ENCODE measurements at places on chromosomes 4 and X.

DNA sequence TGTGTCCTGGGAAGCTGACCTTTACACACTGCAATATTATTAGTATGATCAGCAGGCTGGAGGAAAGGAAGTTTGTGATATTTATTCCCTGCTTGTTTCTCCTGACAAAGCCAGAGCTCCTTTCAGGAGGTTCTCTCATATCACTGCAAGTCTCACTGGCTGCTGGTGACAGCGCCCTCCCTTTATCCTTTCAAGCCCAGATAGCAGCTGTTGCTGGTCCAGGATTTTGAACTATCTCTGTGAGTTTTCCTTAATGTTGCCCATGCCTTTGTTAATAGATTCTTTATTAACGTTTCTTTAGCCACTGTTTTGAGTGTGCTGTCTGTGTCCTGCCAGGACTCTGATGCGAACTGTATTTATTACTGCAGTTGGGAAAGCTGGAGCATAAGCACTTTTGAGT lies 518.7 kb downstream of the C4orf33 start:
- no peak for DNase-seq

GRCh38 chr4:138003248-138003647 lies 238.9 kb downstream of the SLC7A11 start:
- no peak for DNase-seq

DNA sequence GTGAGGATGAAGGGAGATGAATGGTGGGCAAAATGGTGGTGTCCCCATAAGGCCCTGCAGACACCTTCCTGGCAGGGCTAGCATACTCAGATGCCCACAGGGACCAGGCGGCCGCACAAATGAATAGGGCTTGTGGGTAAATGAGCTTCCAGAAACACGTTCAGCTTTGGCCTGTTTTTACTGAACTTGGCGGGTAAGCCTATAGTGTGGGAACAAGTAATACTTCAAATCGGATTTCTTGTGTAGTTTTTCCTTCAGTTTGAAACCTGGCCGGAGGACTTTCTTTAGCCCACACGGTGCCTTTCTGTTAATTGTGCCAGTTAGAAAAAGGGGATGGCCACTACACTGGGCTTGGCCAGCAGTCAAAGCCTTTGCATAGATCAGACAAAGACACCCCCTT lies 22.8 kb downstream of the SMS start:
- DNase-seq = no peak

GRCh38 chrX:47143894-47144625 lies 442 bp downstream of the NDUFB11 start:
- DNase-seq = peak; percentile 43

- DNase-seq = no peak
Observed at GRCh38 chr4:24668956-24669355, 84.6 kb upstream of the DHX15 start.

- DNase-seq = no peak
Observed at GRCh38 chr4:127686658-127687057, 43.5 kb upstream of the SLC25A31 start.

DNA sequence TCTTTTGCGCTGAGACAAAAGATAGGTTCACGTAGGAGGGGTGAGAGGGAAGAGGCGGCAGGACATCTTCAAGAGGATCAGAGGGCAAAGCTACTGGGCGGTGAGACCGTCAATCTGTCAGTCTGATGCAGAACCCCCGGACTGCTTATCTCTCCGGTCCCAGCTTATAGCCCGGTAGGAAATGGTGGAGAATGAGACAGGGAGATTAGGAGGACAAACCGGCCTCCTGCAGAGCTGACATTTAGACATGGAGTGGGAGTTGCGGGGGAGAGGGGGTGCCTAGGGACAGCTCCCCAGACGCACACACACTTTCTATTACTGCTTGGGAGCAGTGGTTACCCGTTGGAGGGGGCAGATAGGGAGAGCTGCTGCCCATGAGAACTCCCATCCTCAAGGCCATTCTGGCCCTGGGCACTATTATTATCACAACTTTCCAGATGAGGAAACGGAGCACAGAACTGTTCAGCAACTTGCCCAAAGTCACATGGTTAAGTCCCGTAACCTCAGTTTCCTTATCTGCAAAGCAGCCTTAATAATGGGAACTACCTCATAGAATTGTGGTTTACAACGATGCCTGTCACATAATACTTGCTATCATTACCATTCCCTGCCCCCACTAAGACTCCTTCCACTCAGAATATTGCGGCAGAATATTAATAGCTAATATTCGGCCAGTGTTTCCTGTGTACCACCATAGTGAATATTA lies 1.1 kb upstream of the HDAC6 start:
- DNase-seq = no peak

GRCh38 chr4:168521721-168522120 lies 24.9 kb downstream of the PALLD start:
- DNase-seq = no peak

DNA sequence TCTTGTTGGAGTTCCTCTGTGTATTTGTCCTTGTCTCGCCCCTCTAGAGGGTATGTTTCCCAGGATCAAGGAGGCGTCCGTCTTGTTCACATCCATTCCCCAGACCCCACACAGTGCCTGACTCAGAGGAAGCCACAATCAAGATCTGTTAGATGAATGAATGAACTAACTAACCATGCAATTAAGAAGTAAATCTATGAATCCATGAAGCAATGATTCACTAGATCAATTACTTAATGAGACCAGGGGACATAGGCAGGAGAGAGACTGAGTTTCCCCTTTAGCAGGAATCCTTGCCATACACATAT lies 11.9 kb downstream of the BLOC1S4 start:
- DNase-seq = no peak

GRCh38 chr4:152646221-152646620 lies 33.6 kb downstream of the TMEM154 start:
- no peak for DNase-seq

- no peak for DNase-seq
Observed at GRCh38 chr4:128452415-128452814, 164.8 kb upstream of the PGRMC2 start.

DNA sequence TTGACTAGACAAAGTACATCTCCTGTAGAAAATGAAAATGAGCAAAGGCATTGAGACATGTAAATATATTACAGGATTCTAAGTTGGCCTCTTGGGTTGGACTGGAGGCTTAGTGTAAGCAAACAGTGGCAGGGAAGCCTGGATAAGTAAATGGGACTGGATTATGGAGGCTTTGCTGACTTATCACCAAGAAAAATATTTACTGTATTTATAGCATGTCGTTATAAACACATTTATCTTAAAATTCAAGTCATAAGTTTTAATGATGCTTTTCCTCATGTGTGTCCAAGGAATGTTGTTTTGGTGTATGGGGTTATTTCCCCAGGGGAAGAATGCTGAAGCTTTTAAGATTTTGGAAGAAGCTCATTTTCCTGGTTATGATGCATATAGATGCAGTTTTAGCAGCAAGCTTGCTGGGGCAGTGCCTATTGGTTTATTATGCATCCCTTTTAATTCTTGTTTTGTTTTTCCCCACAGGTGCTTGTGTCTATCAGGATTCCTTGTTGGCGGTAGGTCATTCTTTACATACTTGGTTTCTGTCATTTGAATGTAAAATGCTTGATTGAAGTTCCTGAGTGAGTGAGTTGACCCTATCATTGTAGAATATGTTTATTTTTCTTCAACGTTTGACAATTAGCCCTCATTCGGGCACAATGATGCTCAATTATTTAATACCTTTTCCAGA lies 8.5 kb downstream of the FRAS1 start:
- DNase-seq = no peak

DNA sequence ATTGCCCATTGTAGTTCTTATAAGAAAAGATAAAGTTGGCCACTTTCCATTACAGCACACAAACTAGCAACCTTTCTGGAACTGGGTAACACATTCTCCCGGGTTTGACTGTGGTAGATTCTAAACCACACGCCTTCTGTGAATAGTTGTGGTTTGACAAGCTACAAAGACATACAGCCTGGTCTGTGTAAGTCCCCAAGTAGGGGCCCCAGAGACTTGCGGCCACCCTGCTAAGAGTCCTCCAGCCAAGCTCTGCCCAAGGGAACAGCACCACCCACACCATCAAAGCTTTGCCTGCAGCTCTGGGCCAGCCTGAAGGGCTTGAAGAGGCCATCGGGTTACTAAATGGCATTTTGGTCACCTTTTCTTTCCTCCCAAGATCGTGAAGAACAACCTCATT lies 203.4 kb downstream of the MAML3 start:
- DNase-seq = no peak

DNA sequence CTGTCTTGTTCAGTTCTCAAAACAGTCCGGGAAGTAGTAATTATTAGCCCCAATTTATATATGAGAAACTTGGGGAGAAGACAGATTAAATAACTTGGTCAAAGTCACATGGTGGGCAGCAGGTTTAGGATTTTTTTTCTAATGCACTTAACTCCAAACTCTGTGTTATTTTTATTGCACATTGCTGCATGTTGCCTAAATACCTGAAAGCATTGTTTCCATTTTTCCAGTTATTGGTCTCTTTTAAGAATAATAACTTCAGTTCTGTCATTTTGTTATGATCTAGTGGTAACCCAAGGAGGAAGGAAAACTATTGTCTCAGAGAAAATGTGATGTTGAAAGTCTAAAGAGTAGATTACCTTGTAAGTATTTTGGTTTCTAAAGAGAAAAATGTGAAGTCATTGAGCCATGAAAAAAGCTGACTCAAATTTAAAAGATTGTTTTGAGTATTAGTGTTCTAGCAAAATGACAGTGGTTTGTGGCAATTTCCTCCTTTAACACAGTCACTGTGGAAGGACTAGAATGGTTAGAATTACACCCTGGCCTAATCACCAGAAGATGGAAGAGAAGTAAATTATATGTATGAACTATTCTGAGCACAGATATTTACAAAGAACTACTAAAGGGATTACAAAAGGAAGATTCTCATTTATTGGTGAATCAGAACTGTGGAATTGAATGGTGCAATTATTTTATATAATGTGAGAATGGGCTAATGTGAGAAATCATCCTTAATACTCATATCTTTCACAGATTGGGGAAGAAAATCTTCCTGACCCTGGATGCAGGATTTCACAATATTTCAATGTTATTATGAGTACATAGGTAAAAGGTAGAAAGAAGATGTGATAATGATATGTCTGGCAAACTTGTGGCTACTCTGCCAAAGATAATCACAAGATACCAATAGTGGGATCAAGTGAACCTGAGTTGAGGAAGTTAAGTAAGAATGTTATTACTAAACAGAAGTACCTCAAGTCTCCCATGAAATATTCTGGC lies 21.7 kb upstream of the CXCL8 start:
- no peak for DNase-seq

GRCh38 chr4:1597021-1597931 lies 86.8 kb downstream of the FAM53A start:
- DNase-seq = no peak

DNA sequence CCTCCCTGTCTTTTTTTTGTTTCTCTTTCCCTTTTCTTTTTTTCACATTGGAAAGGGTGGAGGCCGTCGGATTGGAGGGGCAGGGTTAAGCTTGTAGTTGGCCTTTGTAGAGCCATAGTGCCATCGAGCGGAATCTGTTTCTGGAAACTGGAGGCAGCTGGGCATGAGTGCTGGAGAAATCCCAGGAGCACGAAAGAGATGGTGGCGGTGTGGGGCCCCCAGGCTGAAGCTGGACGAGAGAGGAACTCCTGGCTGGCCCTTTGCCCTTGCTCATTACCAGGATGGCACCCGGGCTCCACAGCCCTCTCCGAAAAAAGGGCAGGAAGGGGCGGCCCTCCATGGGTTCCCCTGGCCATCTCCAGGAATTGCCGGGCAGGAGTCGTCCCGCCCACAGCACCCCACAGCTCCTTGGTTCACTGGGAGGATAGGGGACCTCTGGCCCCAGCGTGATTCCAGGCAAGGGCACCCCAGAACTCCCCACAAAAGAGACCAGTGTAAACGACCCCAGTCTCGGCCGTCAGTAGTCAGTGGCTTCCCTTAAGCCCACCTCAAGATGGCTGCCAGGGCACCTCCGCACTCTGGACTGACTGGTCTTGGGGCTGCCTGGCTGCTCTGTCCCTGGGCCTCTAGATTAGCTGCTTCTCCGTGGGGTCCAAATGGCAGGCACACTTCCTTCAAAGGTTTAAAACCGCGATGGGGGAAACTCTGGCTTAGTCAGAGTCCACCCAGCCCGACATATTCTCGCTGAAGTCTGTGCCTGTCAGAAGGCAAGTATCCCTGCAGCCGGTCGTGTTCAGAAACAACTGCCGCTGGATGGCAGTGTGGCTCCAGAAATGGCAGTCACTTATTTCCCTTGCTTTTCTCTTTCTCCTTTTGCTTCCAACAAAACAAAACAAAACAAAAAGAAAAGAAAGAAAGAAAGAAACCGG lies 74.1 kb downstream of the NBDY start:
- DNase-seq = peak; percentile 80

- no peak for DNase-seq
Observed at GRCh38 chrX:2371026-2371711, 129.6 kb downstream of the DHRSX start.

DNA sequence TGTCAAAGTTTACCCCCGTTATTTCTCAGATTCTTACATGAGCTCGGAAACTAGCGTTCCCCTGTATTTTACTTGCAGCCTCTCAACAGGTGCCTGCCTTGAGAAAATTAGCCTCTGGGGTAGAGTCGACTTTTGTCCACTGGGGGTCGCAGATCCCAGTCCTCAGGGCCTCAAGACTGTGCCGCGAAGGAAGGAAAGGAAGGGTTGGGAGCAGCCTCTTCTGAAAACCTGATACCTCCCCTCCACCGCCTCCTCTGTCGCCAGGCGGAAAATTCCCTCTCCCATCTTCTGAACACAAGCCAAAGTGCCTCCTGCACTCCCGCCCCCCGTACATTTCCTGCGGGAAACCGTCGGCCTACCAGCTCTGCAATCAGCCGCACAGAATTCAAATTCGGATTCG lies 44.4 kb upstream of the TMSB15B start:
- peak; percentile 32 for DNase-seq

GRCh38 chr4:125389713-125390112 lies 75.0 kb downstream of the FAT4 start:
- no peak for DNase-seq

- DNase-seq = no peak
Observed at GRCh38 chr4:168717847-168718246, 221.0 kb downstream of the PALLD start.

- DNase-seq = no peak
Observed at GRCh38 chr4:8317474-8317873, 47.9 kb downstream of the HTRA3 start.

GRCh38 chr4:1011666-1012033 lies 224 bp downstream of the FGFRL1 start:
- DNase-seq = no peak

DNA sequence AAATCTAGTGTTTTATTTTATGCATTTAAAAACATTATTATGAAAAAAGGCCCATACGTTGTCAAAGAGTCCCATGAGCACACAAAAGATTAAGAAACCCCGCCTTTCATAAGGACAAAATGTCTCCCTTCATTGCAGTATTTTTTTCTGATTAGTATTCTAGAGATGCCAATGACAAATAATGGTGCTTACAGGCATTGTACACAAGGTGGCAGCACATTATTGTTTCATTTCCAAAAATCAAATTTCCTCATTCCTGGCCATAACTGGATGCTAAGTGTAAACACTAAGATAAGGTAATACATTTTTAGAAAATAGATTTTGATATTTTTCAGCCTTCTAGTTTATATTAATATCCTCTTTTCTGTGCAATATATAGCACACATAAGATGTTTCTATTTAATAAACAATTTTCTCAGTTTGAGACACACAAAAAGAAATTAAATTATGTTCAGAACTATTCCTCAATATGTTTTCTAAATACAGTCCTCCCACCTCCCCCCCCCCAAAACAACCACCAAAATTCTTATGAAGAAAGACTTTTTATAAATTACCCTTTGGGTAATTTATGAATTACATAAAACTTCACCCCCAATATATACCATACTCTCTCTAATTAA lies 47.7 kb downstream of the TIGD2 start:
- DNase-seq = peak; percentile 10

- DNase-seq = no peak
Observed at GRCh38 chr4:177246641-177247584, 62.8 kb upstream of the NEIL3 start.

- no peak for DNase-seq
Observed at GRCh38 chrX:38214551-38215531, 5.8 kb downstream of the SRPX start.
